Tongue (tissue), 3 donors: ENCODE measurements at places on chromosomes 5 and 9.

DNA sequence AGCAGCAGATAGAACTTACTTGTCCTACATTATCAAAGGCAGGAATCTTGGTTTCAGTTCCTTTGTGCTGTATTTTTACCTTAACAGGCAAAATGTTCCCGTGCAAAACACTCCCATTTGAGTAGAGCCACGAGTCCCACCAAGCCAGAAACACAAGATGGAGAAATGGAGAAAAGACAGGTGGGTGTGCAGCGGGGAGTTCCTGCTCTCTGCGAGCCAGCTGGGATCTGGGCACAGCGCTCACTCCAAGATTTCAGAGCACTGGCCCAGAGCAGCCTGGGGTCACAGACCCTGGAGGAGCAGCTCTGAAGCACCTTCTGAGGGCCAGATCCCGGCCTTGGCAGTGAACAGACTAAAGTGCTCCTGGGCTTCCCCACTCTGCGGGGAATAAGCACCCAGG lies 2.9 kb downstream of the UCK1 start:
- no peak for DNase-seq

- DNase-seq: peak; percentile 24
Observed at GRCh38 chr9:125674981-125675973, 31.7 kb downstream of the MAPKAP1 start.

DNA sequence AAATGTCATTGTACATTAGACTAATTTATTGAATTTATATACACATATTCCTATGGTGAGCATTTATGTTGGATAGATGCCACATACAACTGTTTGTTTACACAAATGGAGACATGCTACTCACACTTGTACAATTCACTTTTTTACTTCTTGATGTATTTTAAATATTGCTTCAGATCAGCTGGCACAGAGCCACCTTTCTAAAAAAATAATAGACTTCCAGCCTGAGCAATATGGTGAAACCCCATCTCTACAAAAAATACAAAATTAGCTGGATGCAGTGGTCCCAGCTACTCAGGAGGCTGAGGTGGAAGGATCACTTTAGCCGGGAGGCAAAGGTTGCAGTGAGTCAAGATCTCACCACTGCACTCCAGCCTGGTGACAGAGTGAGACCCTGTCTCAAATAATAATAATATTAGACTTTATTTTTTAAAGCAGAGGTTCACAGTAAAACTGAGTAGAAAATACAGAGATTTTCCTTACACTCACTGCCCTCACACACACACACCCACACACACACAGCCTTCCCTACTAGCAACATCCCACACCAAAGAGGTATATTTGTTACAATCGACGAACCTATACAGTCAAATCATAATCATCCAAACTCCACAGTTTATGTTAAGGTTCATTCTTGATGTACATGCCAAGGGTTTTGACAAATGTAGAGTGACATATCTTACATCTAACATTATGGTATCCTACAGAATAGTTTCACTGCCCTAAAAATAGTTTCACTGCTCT lies 16.5 kb upstream of the ADRB2 start:
- no peak for DNase-seq

DNA sequence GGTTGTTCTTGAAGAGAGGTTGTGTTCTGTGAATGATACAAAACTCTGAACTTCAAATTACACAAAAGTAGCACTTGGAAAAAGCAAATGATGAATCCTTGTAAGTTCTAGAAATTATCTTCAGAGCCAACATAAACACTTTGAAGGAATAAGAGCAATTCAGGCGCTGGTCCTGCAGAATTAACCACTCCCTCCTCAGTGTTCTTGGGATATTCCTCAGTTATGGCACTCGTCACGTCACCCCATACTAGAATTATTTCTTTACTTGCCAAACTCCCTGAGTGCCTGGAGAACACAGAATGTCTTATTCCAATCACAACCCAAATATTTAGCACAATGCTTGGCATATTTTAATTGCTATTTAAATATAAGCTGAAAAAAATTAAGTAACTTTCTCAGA lies 126.3 kb downstream of the EFNA5 start:
- DNase-seq: no peak
